Activated CD4-positive, alpha-beta T cell treated with anti-CD3 and anti-CD28 coated beads, Interleukin-2, amount 10 ng/mL, durations not matched to agents 24 days and 14 days (primary cell): ENCODE measurements at places on chromosomes 12 and 14. TPM values are rescaled to one million over a fixed set of nuclear protein-coding genes. Genes with fewer than 3 reads are reported as not detected.

- no peak for DNase-seq
Observed at GRCh38 chr12:52667509-52667908, 12.7 kb downstream of the KRT1 start.

DNA sequence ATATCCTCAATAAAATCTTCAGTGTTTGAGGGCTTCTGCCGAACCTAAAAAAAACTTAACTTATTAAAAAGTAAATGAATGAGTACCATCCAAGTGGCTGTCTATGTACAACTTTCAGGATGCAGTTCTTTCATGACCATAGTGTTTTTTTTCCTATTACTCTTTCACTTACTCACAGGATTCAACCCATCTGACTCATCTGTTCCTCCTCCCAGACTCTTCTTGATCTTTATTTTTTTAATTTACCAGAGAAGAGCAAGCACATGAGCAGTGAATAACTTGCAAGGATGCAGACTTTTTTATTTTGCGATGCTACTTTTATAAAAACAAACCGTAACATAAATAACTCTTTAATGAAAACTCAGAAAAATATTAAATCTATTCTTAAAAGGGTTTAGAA is 24.5 kb downstream of the RECQL start:
- DNase-seq = no peak

DNA sequence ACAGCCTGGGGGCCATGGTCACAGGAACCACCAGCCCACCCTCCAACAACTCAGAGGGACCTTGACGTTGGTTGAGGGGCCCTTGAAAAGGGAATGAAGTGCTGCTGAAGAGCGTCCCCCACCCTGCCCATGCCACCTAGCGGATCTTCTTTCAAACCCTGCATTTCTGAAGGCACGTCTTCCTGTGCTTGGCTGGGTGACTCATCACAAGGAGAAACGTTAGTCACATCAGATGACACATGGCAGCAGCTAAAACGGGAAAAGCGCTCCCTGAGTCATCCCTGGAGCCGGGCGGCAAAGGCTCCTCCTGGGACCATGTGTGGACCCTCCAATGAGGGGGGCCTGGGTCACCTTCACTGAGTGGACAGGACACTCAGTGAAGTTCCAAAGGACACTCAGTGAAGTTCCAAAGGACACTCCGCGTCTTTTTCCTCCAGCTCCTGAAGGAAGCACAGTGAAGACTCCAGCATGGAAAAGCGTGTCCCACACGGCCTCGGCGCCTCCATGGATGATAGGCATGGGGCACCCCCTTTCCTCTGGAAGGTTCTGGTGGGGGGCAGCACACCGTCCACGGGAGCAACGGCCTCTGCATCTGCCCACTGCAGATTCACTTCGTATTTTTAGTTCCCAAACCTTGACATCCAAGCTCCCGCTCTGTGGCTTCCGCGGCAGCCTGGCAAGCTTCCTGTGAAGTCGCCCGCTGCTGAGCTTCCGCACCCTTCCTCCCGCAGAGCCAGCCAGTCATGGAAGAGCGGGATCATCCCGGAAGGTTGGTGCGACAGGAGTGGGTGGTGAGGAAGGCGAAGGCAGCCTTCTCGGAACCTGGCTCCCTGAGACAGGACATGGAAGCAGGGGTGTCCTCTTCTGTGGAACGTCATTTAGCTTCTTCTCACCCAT is 383.4 kb downstream of the VRK1 start:
- no peak for DNase-seq

- no peak for DNase-seq
Observed at GRCh38 chr14:39617537-39617936, 185.3 kb upstream of the FBXO33 start.

DNA sequence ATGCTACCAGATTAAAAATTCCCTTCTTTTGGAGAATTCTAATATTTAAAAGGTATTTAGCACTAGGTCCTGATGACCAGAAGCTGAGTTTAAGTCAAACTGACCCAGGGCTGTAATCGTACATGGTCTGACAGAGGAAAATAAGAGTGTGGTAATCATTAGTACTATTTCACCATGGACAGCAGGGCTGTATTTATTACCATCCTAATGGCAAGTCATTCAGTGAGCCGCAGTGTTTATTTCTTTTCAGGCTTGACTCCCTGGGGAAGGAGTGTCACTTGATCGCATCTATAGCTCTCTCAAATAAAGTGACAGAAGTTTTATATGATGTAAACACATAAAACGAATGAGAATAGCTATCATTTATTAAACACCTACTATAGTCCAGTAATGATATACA is 261.8 kb downstream of the BTG1 start:
- DNase-seq = no peak

DNA sequence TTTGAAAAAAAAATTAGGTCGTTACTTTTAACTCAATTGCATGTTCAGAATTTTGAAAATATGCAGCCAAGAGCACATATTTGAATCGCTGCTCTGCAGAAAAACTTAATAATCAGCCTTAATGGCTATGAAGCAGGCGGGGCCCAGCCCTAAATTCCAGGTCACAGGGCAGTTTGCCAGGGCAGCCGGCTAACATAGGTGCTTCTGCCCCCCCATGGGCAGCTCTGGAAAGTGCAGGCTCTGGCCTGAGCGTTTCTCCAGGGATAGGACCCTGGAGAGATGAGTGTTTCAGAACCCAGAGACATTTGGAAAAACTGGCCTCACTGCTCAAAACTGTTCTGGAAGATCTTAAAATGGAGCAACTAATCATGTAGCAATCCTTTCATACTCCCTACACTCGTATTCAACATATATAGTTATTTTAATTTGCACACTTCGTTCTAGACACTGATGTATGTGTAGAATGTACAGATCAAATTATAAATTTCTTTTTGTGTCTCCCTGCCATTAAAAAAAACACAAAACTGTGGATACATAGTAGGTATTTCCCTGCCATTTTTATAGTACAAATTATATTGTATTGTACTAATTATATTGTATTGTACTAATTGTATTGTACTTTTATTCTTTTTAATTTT is 26.0 kb upstream of the PTGR2 start:
- DNase-seq = peak; percentile 91

- DNase-seq = no peak
Observed at GRCh38 chr14:68577802-68578541, 214.9 kb downstream of the ZFP36L1 start.

DNA sequence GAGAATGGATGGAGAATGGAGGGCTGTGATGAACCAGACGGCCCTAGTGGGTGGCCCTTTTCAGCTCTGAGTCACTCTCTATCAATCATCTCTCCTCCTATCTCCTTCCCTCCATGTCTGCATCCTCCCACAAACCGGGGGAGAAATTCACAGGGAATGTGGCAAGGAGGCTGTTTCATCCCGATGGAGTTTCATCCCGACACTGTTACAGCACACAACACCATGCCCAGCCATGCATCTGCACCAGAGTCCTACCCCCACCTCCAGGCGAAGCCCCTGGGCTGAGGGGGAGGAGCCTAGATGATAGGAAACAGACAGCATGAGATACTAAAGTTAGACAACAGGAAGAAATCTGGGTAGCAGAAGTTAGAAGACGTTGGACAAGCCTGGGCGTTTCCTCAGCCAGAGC is 20.8 kb downstream of the SLC8B1 start:
- no peak for DNase-seq

- no peak for DNase-seq
Observed at GRCh38 chr14:20612403-20612802, 21.2 kb upstream of the RNASE12 start.

- no peak for DNase-seq
Observed at GRCh38 chr12:49776858-49777257, 35.5 kb downstream of the TMBIM6 start.

DNA sequence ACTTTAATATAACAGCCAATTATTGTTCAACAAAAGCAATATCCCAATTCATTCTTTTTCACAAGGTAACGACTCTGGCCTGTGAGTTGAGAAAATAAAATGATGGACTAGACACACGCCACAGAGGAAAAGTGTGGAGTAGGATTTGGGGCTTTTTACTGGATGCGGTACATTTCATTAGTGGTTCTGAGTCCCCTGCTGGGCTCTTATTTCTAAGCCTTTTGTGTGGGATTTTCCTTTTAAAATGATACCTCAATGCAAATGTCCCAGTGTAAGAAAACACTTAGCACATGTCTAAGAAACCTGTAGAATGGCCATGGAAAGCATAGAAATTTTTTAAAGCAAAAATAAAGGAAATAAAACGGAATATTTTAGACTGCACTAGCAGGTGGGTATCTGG is 73.4 kb downstream of the C12orf42 start:
- no peak for DNase-seq

GRCh38 chr14:81555051-81555450 is 21.4 kb upstream of the SEL1L start:
- DNase-seq = no peak

GRCh38 chr12:94297876-94298505 is 149.6 kb downstream of the PLXNC1 start:
- DNase-seq = no peak

Gene WNT5B
- 0.76 and 0.89 TPM in 2 replicates for total RNA-seq

Gene APOF
- not detected in 2 replicates for total RNA-seq

Gene SIRT4
- 1.1 and 2.5 TPM in 2 replicates for total RNA-seq

Gene KRT82
- total RNA-seq = not detected in 2 replicates

Gene SCNN1A
- total RNA-seq = not detected in 2 replicates

Gene CACNB3
- 9.9 and 11.2 TPM in 2 replicates for total RNA-seq

Gene GYS2
- total RNA-seq = 0.17 TPM in 1 of 2 replicates, not detected in the other
